ENCODE measurements at places on chromosomes 3 and 15. TPM values are rescaled to one million over a fixed set of nuclear protein-coding genes. Genes with fewer than 3 reads are reported as not detected.

GRCh38 chr3:99012051-99012450 lies 110.6 kb upstream of the DCBLD2 start:
- ATAC-seq: no peak

DNA sequence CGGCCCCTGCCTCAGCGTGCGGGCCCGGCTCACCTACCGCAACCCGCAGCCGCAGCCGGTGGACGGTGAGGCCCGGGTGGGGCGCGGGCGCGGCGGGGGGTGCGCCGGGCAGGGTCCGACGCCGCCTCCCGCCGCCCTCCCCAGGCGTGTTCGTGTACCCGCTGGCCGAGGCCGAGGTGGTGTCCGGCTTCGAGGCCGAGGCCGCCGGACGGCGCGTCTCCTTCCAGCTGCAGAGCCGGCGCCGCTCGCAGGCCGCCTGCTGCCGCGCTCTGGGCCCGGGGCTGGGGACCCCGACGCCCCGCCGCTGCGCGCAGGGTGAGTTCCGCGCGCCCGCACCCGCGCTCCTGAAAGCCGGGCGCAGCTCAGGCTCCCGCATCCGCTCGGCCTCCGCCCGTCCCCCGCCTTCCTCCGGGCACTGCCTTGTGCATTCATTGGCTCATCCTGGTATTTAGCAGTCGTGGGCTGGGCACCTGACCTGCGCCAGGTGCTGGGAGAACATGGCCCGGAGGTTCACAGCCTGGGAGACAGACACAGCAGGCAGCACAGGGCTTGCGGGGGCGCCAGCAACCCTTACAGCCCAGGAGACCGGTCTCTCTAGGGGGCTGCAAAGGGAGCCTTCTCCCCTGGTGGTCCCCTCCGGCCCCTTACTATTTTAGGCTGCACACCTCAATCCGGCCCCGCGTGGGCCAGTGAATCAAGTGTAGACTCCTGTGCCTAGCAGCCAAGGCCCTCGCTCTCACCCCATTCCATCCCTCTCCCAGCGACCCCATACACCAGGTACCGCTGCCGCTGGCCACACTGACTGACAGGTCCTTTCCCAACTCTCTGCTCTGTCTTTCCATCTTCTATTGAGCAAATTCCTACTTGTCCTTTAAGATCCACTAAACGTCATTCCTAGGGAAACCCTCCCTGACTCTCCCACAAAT lies 1.5 kb downstream of the VWA5B2 start:
- no peak for ATAC-seq

Gene SLC9A9
- 12.8 TPM for total RNA-seq

- no peak for ATAC-seq
These were observed 287.8 kb upstream of the GOLIM4 start for GRCh38 chr3:168383573-168383972.

GRCh38 chr3:161215185-161215584 lies 5.9 kb upstream of the NMD3 start:
- ATAC-seq: no peak

Gene CLDN16
- not detected for total RNA-seq

DNA sequence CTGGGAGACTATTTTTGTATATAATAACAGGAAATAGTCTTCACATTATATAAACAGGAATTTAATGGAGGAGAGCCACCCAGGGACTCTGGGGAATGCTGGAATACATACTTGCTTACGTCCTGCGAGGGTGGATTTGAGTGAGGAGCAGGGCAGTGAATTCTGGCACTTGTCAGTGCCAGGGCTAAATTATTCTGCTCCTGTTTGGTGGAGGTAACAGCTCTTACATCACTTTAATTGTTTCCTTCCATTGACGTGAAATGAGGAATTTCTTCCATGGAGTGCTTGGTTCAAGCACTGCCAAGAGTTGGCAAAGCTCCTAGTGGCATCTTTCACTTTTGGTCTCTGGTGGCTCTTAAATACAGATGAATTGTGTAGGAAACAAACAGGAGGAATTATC lies 94.1 kb upstream of the GOLGA8J start:
- ATAC-seq: no peak
